Epithelial cell of proximal tubule (primary cell): ENCODE measurements at places on chromosomes 7 and 10.

- DNase-seq = no peak
Measured at GRCh38 chr7:32158751-32159745, 88.8 kb upstream of the PDE1C start.

DNA sequence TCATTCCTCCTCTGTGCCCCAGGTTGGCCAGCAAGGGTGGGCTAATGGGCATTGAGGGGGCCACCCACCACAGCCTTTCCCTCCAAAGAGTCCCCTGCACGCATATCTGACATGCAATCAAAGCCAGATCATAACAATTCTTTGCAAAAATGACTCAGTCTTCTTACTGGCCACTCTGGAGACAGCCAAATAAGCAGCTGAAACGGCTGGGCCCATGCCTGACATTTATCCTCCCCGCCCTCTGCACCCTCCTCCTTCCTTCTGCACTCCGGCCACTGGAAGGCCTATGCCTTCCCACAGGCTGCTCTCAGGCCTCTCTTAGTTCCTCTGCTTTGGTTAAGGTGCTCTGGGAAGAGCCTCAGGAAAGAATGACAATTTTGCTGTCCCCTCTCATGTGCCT lies 29.2 kb upstream of the NPFFR1 start:
- no peak for DNase-seq

DNA sequence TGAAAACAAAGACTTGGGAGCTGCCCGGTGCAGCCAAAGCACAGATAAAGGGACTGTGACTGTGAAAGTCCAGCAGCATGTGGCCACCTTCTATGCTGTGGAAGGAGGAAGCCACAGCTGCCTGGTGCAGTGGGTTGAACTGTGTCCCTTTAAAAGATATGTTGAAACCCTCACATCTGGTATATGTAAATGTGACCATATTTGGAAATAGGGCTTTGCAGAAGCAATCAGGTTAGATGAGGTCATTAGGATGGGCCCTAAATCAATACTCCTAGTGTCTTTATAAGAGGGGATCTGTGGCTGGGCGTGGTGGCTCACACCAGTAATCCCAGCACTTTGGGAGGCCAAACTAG lies 136.9 kb downstream of the GLI3 start:
- DNase-seq = no peak

DNA sequence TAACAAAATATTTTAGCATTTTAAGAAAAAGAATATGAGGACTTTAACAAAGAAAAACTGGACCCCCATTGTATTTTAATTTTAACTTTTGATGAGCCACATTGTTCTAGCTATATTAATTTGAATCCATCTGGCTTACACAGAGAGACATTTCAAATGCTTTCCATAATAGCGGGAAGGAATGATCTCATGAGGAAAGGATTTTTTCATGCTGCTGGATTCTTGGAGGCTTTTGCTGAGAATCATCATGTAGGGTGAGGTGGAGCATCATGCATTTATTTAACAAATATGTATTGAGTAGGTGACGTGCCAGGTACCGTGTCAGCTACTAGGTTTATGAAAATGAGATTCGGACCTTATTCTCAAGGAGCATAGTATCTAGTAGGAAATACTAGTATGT lies 1006.3 kb downstream of the SORCS1 start:
- DNase-seq = no peak

- no peak for DNase-seq
Measured at GRCh38 chr10:33465747-33466146, 131.3 kb upstream of the NRP1 start.

- no peak for DNase-seq
Measured at GRCh38 chr10:11758527-11759236, 16.5 kb downstream of the ECHDC3 start.

DNA sequence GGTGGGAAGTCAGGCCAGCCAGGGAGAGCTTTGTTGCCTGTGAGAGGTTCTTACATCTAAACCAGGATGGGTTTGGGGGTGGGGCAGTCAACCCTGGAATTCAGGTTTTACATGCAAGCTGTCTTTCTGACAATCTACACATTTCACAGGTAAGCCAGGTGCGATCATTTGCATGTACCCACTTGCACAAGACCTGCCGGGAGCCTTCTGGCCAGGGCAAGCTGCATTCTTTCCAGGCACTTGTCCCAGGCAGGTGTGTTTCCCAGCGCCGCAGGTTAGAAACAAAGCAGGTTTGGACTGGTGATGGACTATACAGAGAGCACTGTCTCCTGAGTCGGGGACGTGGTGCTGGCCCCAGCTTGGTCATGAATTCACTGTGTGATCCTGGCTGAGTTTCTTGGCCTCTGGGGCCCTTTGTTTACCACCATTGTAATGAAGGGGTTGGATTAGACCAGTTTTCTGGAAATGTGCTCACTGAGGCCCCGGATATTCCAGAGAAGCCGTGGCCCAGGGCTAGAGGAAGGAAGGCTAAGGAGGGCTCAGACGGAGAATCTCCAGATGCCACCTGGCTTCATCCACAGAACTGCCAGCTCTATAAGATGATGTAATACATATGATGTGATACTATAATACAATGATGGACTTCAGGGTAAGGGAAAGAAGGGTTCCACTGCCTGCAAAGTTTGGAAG lies 205.2 kb upstream of the SVIL start:
- no peak for DNase-seq

- peak; percentile 60 for DNase-seq
Measured at GRCh38 chr10:29648983-29649268, 14.2 kb upstream of the SVIL start.

DNA sequence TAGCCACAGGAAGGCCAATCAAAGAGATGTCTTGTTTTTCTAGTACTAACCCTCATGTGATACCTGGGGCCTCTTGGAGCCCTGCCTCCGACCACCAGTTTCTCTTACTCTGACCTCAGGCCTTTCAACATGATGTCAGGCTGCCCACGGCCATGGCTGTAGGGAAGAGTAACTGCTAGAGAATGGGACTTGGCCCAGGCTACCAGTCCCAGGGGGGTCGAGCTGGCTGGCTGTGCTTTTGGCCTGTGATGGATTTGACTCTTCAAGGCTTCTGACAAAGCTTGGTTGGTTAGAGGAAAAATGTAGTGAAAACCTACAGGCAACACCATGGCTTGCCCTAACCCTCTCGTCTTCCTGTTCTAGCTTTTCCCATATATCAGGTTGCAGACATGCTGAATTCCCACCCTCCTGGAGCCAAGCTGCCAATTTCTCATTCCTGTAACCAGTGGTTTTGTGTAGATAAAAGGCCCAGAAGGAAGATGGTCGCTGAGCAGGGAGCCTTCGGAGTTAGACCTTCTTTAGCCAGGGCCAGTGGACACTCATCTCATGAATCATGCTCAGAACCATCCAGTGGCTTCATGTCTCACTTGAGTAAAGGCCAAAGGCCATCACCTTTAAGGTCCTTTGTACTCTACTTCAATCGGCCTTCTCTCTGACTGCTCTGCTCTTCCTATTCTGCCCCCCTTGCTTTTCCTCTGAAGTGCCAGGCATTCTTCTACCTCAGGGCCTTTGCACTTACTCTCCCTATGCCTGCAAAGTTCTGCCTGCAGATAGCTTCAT lies 19.7 kb downstream of the SUFU start:
- no peak for DNase-seq
